Fibroblast of lung (primary cell): ENCODE measurements at places on chromosomes 11 and 22. TPM values are rescaled to one million over a fixed set of nuclear protein-coding genes. Genes with fewer than 3 reads are reported as not detected.

Gene PSMC3
- 107 and 155 TPM in 2 replicates for total RNA-seq

Gene DDI1
- total RNA-seq = not detected in 2 replicates

Gene RAB38
- 4.9 and 10.1 TPM in 2 replicates for total RNA-seq

Gene MCAT
- 8.4 and 8.5 TPM in 2 replicates for total RNA-seq
